ENCODE measurements at places on chromosomes 5 and 9.
A peak's percentile ranks its signal among the peaks of the same experiment; 100 is the strongest.

- DNase-seq, result no peak
Observed at GRCh38 chr5:88396751-88397281, 128.2 kb upstream of the TMEM161B start.

- no peak for DNase-seq
Observed at GRCh38 chr5:8288334-8288733, 419.4 kb downstream of the MTRR start.

DNA sequence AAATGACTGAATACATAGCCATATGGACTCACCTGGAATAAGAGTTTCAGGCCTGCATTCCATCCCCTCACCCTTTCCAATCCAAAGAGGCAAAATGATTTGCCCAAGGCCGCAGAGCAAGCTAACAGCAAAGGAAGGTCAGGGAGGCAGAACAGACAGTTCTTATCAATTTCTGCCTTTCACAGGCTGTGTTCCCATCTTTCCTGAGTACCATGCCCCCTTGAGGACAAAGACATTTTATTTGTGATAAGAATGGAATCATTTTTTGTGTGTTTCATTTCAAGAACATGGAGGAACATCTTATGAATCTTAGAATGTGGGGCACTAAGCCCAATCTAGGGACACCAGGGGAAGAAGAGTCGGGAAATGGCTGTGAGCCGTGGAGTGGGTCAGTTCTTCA is 13.9 kb downstream of the LHFPL2 start:
- no peak for DNase-seq

DNA sequence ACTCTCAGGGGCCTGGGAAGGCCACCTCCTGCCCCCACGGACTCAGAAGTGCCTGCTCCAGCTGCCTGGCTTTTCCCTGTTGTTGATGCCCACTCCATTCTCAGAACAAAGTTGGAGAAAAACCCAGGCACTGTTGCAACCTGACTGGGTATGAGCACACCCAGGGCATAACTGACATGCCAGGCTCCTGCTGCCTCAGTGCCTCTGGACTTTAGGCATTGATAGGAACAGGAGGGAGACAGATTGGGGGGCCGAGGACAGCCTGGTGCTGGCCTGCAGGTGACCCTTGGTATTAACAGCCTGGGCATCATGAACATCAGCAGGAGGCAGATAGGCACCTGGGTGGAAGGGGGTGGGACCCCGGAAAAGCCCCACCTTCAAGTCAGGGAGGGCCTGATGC is 685.9 kb upstream of the CDH10 start:
- no peak for DNase-seq

GRCh38 chr5:87605663-87606062 is 192.9 kb upstream of the CCNH start:
- no peak for DNase-seq

- DNase-seq, result no peak
Observed at GRCh38 chr5:73969195-73970036, 343.4 kb downstream of the ARHGEF28 start.

- peak; percentile 39 for DNase-seq
Observed at GRCh38 chr9:131276094-131276888, at the start of gene FAM78A. Gene FAM78A, minus strand, starts transcription at chr9:131276510. Its CDS starts 331 bp downstream, at chr9:131276179.

DNA sequence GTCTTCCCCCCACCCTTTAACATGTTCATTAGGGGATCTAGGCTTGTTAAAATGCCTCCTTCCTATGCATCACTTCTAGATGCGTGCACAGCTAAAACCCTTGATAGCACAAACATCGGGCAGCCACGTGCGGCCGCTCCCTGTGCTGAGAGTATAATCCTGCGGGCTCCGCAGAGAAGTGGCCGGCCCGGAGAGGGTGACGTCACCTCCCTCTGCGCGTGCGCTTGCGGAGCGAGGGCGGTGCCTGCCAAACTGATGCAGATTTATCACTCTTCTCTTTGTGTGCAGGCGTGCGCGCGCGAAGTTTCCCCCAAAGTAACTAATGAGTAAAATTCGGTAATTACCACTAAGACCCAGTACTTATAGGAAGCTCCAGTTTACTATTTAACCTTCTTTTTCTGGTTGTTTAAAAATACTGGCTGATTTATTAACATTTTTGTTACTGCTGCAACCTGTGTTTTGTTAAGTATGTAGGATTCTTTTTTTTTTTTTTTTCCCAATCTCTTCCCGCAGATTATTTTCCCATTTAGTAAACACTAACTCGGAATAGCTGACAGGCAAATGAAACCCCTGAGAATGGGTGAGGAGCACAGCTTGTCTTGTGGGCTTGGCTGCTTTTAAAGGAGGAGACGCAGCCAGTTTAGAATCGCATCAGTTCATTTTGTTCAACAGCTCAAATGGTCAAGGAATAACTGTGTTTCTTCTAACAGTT is 121.6 kb downstream of the TRIO start:
- peak; percentile 49 for DNase-seq

- no peak for DNase-seq
Observed at GRCh38 chr5:129724647-129725046, 23.2 kb upstream of the MINAR2 start.

GRCh38 chr5:71697967-71698366 is 21.1 kb upstream of the CARTPT start:
- DNase-seq, result no peak

GRCh38 chr5:620586-621180 is 8.5 kb downstream of the CEP72 start:
- DNase-seq, result no peak

DNA sequence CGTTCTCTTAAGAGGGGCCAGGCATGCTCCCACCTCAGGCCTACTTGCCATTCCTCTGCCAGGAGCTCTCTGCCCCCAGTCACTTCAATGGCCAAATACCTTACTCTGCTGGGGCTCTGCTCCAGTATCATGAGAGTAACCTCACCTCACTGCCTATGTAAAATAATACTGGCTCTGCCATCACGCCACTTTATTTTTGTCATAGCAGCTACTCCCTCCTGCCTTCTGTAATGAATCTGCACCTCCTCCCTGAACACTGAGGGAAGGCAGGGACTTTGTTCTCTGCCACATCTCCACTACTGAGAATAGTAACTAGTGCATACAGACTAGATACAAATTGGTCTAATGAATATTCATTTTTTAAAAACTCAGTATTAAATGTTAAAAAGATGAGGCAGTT is 33.8 kb downstream of the MACROH2A1 start:
- DNase-seq, result no peak

GRCh38 chr5:139684881-139685749 is 37.0 kb downstream of the CXXC5 start:
- no peak for DNase-seq

DNA sequence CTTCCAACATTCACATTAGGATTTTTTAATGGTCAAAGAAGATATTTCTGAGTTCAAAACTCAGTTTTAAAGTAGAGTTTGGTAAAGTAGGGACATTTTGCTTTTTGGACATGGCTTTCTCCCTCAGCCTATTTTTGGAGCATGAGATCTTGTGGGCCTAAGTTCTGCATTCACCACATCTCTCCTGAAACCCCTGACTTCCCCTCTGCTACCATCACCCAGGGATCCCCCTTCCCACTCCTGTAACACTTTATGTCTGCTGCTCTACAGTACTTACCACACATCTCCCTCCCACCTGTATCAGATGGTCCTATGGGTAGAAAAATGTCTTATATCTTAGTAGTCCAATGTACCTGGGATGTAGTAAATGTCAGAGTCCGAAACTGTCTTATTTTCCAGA is 48.2 kb upstream of the JAK2 start:
- DNase-seq, result no peak

GRCh38 chr9:32742296-32742695 is 41.0 kb upstream of the TMEM215 start:
- DNase-seq, result no peak

- DNase-seq, result no peak
Observed at GRCh38 chr9:98453589-98454311, 198.3 kb upstream of the TBC1D2 start.
